Renal cortical epithelial cell (primary cell): ENCODE measurements at places on chromosomes 2 and 18. TPM values are rescaled to one million over a fixed set of nuclear protein-coding genes. Genes with fewer than 3 reads are reported as not detected.

DNA sequence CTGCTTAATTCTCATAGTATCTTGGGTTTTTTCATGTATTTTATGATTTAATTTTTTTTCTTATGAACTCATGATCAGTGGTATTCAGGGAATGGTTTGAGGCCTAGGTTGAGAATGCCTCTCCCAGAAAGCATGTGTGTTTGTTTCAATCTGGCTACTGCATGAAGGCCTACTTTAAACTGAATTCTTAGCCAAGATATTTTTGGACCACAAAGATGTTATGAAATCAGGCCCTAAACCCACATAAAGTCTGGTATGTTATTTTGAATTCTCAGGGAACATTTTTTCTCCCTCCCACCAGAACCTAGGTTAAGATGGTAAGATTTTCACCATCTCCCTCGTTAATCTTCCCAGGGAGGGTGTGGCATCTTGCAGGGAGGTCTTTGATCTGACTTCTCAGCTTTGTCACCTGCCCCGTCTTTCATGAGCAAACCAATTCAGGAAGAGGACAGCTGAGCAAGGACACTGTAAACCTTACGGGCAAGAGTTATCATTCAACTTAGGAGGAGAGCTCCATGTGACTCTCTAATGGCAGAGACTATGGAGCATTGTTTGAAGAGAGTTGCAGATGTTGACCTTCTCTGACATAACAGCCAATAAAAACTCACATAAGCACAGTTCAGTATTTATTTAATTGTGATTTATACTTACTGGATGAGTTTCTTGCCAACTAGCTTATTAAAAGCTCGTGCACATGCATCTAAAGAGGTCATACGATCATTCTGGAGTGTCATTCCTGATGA is 21.3 kb upstream of the ACKR3 start:
- no peak for DNase-seq

GRCh38 chr2:165277860-165278656 is 38.8 kb downstream of the SCN2A start:
- no peak for DNase-seq

GRCh38 chr2:105765415-105766299 is 20.9 kb downstream of the NCK2 start:
- no peak for DNase-seq

MYCN gene
- total RNA-seq: not detected in 2 replicates

- no peak for DNase-seq
These were observed 2.0 kb upstream of the SETBP1 start for GRCh38 chr18:44678725-44679055.

TRIM43 gene
- total RNA-seq: 0.05 TPM in 1 of 2 replicates, not detected in the other

- DNase-seq: no peak
These were observed 87.5 kb downstream of the ZNF532 start for GRCh38 chr18:58951986-58952702.

- no peak for DNase-seq
These were observed 46.0 kb downstream of the DGKD start for GRCh38 chr2:233400341-233400740.

DNA sequence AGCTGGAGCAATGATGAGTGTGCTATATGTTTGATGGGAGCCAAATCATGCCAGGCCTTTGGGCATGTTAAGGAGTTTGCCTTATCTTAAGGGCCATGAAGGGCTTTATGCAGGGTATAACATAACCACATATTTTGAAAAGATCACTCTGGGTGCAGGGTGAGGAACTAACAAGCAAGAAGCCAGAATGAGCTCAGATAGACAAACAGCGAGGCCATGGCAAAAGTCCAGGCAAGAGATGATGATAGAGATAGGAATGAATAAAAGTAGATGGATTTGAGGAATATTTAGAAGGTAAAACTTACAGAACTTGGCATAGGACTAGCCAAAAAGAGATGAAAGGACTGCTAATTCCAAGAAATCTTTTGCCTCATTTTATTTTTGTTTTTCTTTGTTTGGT is 6.7 kb downstream of the GALNT3 start:
- DNase-seq: no peak

- DNase-seq: no peak
These were observed 128.0 kb downstream of the NFATC1 start for GRCh38 chr18:79523736-79524180.

GRCh38 chr18:76263046-76264005 is 231.7 kb downstream of the ZNF516 start:
- no peak for DNase-seq

GRCh38 chr18:32446780-32447179 is 23.9 kb downstream of the GAREM1 start:
- no peak for DNase-seq

DNA sequence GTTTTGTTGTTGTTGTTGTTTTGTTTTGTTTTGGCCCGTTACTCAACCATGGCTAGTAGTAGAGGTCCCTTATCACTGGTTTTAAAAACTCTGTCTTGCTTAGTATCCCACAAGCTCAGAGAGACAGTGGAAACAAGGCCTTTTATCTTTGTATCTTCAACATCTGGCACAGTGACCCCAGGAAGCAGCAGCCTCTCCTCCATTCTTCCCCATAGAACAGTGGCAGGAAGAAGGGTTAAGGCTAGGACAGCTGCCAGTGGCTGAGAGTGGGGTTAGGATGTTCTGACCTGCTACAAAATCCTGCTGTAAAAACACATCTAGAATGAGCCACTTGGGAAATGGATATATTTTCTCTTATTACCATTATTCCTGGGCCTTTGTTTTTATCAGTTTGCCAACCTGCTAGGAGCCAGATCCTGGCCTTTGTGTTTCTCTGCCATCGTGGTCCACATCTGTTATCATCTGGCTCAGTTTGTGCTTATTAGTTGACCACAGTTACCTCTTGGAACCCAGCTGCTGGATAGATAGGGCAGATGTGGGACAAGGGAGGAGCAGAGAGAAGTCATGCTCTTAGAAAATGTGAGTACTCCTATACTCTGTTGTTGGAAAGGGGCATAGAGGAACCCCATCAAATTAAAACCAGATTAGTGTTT is 246.8 kb downstream of the AGPS start:
- DNase-seq: no peak

DNA sequence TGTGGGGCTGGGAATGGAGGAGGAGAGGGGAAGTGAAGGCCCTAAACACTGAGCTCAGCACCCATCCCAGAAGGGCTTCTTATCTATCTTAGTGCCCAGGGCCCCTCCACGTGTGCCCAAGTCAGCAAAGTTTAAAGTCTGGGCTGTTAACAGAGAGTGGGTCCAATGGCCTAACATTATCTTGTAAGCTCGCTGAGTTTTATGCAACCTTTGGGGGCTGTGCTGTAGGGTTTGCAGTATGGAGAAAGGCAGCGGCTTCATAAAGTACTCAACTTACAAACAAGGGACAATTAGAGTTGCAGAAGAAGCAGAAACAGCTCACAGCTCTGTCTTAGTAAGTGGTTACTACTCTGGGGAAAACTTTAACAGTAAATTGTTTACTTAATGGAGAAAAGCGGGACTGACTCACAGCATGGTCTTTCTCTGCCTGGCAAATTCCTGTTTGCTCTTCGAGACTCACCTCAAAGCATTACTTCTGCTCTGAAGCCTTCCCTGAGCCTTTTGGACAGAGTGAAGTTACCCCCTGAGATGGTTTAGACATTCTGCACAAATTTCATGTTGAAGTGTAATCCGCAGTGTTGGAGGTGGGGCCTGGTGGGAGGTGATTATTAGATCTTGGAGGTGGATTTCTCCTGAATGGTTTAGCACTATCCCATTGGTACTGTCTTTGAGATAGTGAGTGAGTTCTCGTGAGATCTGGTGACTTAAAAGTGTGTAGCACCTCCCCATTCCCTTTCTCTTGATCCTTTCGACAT is 9.0 kb downstream of the ENOSF1 start:
- DNase-seq: peak; percentile 93

DNA sequence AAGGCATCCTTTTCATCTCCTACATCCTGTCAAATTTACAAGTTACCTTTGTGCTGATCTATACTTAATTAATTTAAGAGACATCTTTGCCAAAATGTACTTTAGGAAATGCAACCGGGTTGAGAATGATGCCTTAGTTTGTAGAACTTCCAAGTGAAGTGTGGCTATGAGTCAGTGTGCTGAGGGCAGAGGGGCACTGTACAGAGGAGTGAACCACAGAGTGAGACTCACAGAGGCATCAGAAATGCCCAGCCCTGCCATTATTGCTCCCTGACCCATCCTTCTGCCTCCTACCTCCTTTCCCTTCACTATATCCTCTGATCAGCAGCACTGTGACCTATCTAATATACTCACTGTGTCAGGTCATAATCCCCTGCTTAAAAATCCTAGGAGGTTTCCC is 320.1 kb downstream of the LRRTM1 start:
- peak; percentile 15 for DNase-seq

DNA sequence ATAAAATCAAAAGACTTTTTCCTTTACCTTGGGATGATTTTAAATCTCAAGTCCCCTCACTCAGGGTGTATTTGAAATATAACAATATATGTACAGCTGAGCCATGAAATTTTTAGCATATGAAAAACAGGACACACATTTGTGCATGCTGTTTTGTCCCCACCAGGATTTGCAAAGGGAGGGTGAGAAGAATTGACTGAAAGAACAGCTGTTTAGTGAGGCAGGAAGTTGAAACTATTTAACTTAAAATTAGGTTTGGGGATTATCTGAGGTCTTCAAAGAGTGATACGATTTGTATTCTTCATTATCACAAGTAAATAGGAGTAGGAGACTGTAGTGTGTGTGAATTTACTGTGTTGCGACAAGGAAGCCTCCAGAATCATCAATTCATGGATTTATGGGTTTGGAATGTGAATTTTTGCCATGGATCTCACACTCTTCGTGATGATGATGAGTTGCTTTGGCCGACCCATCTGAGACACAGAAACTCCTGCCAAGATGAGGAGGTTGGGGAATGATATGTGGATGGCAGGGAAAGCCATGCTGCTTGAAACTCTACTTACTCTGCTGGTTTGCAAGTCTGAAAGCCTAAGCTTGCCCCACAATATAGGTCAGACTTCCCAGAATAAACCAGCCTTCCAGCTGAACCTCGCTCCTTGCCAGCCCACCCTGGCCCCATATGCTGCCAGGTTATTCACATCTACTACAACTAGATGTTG is 31.0 kb upstream of the SPATS2L start:
- no peak for DNase-seq

CEP192 gene
- 35.1 and 37.2 TPM in 2 replicates for total RNA-seq

DNA sequence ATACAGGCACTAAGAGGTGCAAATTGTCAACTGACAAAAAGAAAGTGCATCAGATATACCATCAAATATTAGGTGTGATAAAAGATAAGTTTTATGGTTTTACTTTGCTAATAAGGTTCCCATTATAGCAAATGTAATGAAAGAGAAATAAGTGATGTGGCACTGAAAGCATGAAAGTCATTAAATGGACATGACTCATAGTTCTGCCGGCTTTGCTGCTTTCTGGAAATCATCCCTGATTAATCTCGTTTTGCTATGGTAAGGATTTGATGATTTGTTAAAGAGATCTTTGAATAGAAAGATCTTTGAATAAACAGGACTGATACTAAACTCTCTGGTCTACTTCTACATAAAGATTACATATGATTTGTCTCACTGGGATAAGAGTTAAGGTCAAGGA is 72.7 kb downstream of the CLIP4 start:
- DNase-seq: peak; percentile 32

TRABD2A gene
- 1.1 and 3.1 TPM in 2 replicates for total RNA-seq

GRCh38 chr2:12948961-12949353 is 232.2 kb downstream of the TRIB2 start:
- DNase-seq: no peak

- DNase-seq: peak; percentile 56
These were observed 29.8 kb downstream of the ARMC9 start for GRCh38 chr2:231228223-231228622.

SULT1C4 gene
- 37.2 and 47.7 TPM in 2 replicates for total RNA-seq

GRCh38 chr2:170282851-170283250 is 104.9 kb downstream of the MYO3B start:
- no peak for DNase-seq

DNA sequence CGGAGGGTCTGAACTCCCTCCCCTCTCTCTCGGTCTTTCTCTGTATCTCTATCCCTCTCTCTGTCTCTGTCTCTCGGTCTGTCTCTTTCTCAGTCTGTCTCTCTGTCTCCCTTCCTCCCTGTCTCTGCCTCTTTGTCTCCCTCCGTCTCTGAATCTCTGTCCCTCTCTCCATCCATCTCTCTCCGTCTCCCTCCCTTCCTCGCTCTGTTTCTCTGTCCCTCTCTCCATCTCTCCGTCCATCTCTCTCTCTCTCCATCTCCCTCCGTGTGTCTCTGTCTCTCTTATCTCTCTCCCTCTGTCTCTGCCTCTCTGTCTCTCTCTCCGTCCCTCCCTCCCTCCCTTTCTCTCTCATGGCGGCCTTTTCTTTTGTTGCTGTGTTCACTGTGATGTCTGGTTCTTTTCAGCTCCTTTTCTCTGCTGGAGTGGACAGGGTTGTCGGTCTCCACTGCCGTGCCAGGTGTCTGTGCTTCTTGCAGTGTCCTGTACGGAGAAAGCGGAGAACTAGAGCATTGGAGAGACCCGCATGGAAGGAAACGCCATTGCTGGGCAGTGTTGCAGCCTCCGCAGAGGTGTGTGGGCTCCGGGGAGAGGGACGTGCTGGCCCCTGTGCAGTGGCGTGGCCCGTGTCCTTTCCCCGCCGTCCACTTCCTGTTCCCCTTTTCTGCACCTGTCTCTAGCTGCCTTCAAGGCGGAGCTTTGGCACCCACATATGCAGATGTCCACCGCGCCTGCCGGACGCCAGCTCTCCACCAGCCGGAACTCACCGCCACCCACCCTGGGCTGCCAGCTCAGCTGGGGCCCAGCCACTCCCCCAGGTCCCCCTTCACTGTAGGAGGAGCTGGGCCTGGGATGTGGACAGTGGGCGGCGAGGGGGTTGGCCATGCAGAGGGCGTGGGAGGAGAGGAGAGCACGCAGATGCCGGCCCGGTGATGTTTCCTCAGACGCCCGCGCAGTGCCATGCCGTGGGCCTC is 113.1 kb downstream of the NFATC1 start:
- DNase-seq: no peak

SP140 gene
- 4.3 and 5.3 TPM in 2 replicates for total RNA-seq

DNA sequence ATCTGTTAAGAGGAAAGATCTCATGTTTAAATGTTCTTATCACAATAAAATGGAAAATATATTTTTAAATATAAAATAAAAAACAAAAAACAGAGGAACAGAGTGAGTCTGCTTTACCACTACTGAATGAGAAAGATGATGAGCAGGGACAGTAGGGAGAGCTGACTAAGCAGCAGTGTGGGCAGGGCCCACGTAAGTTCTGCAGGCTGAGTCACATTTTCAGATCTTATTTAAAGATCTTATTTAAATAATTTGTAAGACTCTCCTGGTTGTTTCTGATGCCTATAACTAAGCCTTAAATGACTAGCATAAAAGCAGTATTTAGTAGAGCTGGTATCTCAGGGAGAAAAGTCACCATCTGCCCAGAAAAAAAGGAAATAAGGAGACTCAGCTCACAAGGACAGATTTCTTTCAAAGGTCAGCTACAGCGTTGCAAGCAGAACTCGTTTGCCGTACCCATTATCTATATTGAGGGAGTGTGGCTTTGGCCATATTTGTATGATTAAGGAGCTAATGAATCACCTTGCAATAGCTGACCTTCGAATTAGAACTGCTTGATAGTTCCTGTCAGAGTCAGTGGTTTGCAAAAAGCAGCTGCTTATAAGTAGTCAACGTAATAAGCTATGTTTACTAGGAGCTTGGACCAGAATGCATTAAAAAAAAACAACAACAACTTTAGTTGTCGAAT is 322.1 kb upstream of the CHAC2 start:
- peak; percentile 21 for DNase-seq

GRCh38 chr18:62759704-62760402 is 44.5 kb downstream of the PHLPP1 start:
- no peak for DNase-seq

ALK gene
- not detected in 2 replicates for total RNA-seq

CNRIP1 gene
- 1.6 and 2.9 TPM in 2 replicates for total RNA-seq

- no peak for DNase-seq
These were observed 49.5 kb downstream of the SLC4A1AP start for GRCh38 chr2:27713201-27713600.

- DNase-seq: no peak
These were observed 1361.0 kb downstream of the DSC3 start for GRCh38 chr18:29681578-29681977.
